ENCODE measurements at places on chromosomes 3 and 15. TPM values are rescaled to one million over a fixed set of nuclear protein-coding genes. Genes with fewer than 3 reads are reported as not detected.

GRCh38 chr3:134376786-134377426, 2.7 kb upstream of the AMOTL2 start:
- no peak for DNase-seq

DNA sequence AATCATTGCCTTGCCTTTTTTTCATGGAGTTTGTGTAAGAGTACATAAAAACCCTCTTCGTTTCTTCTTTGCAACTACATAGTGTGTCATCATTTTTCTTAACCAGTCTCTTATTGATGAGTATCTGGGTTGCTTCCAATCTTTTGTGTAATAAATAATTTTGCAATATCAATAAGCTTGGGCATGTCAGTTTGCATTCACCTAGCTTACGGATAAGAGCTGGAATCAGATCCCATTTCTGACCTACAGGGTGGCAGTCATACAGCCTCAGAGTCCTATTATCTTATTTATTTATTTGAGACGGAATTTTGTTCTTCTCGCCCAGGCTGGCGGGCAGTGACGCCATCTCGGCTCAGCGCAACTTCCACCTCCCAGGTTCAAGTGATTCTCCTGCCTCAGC, 18.3 kb downstream of the ANP32A start:
- peak; percentile 44 for DNase-seq

GRCh38 chr3:21879184-21879886, 128.3 kb upstream of the ZNF385D start:
- DNase-seq = no peak

The DUOXA1 gene
- 54.5 TPM for total RNA-seq
